ENCODE measurements at places on chromosomes 13 and 19.

DNA sequence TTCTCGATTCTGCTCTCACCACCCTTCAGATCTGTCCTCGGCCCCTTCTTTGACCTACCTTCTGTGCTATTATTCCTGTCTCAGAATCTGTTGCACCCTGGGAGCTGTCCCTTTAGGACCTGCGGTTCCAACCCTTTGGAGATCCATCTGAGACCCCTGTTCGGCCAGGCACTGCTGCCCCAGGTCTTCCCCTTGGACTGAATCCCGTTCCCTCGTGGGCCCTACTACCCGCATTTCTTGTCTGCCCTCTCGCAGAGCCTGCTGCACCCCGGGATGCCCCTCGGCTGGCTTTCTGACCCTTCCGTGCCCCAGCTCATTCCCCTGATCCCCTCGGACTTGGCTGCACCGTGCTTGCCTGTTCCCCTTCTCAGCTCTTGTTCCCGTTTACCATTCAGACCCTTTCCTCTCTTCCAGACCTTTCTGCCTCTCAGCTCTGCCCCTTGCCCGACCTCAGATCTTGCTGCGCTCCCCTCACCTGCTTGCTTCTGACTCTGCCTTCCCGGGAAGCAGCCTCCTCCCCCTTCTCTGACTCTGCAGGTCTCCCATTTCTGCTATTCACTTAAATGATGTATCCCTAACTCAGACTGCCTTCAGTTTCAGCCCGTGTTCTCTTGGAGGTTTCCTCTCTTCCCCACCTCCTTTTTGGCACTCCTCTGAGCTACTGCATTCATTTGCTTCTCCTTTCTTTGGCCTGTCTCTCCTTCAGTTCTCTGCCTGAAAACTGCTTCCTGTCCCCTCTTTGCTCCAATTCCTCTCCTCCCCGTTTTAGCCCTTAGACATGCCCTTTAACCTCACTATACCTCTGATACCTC lies 1.1 kb downstream of the ARHGAP35 start:
- DNase-seq = no peak

DNA sequence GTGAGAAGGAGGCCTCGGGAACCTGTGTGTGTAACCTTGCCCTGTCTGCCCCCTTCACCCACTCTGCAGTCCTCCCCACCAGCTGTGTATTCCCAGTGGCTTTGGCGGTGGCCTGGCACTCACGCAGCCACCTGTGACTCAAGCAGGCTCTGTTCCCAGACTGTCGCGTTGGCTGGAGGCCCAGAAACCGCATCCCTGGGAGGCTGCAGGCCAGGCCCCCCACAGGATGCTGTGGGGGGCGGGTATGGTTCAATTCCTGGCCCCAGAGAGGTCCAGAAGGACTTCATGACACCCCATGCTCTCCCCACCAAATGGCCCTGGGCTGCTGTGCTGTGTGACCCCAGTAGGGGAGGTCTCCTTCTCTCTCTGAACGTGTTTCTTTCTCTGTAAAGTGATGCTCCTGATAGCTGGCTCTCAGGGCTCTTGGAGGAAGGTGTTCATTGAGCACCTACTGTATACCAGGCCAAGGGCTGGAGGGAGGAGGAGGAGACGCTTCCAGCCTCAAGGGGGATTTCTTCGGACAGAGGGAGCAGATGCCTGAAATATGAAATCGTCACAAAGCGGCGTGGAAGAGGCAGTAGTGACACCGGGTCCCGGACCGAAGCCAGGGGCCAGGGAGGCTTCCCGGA lies 1.9 kb upstream of the LINGO3 start:
- no peak for DNase-seq

- DNase-seq = no peak
Observed at GRCh38 chr19:29858621-29859020, 46.8 kb downstream of the CCNE1 start.

GRCh38 chr13:26168237-26168814 lies 53.8 kb downstream of the RNF6 start:
- DNase-seq = no peak

GRCh38 chr19:52296400-52296772 lies 583 bp upstream of the ZNF480 start:
- DNase-seq = no peak

GRCh38 chr13:78215458-78216108 lies 297.0 kb upstream of the EDNRB start:
- DNase-seq = no peak

- DNase-seq = no peak
Observed at GRCh38 chr13:23922005-23922932, 25.0 kb upstream of the C1QTNF9B start.

- DNase-seq = no peak
Observed at GRCh38 chr19:33252971-33253370, 27.3 kb upstream of the SLC7A10 start.

DNA sequence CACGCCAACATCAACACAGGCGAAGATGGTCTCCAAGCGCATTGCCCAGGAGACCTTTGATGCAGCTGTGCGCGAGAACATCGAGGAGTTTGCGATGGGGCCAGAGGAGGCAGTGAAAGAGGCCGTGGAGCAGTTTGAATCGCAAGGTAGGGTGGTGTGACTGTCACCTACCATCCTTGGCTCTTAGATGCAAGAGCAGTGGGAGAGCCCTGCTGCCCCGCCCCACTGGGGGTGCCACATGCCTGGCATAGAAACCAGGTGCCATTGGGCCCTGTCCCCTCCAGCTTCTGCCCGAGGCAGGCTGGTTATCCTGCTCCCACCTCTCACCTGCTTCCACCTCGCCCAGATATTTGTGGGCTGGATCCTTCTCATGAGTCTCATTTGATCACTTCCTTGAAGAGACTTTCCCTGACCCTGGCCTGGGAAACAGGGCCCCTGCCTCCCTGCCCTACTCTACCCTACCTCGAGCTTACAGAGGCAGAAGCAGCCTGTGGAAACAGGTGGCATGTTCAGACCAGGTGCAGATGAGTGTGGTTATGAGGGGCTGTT lies 9.4 kb downstream of the ARMC6 start:
- DNase-seq = no peak

- no peak for DNase-seq
Observed at GRCh38 chr13:25821776-25822175, 230.0 kb downstream of the SHISA2 start.

- peak; percentile 34 for DNase-seq
Observed at GRCh38 chr13:19179916-19180315, 1.7 kb downstream of the TUBA3C start.

DNA sequence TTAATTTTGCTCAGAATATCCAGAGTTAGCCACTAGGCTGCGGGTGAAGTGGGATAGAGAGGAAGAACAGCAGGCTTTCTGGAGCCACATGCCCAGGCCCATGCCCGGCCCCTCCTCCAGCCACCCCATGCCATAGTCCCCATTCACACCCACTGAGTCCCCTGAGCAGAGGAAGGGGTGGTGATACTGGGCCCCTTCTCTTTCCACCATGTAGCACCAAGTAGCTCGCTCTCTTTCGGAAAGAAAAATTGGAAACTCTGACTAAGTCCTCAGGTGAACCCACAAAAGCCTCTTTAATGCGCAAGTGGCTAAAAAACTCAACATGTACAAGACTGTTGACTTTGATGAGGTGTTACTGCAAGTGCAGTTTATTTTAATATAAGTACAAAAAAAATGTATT lies 76.7 kb upstream of the GPR183 start:
- no peak for DNase-seq

DNA sequence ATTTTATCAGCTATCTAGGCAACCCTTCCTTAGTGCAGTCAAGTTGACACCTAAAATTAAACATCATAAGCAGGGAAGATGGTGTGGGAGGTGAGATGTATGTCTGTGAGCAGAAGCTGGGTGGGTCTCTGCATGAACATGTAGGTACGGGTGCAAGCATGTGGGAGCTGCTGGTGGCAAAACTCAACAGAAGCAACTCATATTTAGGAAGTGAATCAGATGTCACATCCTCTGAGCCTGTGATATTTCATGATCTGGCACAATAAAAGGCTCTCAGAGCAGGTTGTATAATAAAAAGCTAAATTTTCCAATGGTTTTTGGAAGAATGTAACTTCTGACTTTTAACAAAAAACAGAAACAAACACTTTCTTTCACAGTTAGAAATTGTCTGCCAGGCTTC lies 44.4 kb downstream of the C1QTNF9 start:
- peak; percentile 24 for DNase-seq

DNA sequence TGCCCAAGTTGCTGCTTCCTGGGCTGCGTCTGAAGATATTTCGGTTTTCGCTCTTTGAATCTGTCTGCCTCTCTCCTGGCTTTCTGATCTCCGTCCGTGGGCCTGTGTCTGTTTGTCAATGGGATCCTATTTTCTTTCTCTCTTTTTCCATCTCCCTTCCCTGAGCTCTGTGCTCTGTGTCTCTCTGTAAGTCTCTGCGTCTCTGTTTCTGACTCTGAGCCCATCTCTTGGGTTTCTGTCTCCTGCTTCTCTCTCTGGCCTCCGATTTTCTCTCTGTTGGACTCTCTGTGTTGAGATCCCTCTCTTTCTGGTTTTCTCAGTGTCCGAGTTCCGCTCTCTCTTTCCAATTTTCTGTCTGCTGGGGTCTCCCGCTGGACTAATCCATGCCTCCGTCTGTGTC lies 1.7 kb downstream of the PRKCG start:
- DNase-seq = no peak

- DNase-seq = no peak
Observed at GRCh38 chr19:3862826-3863500, 5.9 kb downstream of the ZFR2 start.

GRCh38 chr19:38831142-38831605 lies 420 bp downstream of the ECH1 start:
- no peak for DNase-seq

GRCh38 chr19:33604651-33605050 lies 17.1 kb upstream of the CHST8 start:
- no peak for DNase-seq

DNA sequence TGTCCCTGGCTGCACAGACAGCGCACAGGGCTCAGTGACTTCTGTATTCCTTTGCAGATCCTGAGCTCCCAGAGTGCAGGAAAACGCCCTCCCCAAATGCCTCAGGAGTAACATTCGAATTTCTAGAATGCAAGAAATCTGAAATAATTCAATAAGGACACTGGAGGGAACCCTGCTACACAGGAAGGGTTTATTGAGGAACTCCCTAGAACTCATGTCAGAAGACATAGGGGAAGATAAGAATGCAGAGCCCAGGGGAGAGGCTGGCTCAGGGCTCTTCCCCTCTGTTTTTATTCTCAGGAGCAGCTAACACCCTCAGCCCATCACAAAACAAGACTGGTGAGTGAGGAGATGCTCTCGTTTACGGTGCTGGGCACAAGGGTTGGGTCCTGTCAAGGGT lies 6.8 kb downstream of the LILRA1 start:
- DNase-seq = no peak

DNA sequence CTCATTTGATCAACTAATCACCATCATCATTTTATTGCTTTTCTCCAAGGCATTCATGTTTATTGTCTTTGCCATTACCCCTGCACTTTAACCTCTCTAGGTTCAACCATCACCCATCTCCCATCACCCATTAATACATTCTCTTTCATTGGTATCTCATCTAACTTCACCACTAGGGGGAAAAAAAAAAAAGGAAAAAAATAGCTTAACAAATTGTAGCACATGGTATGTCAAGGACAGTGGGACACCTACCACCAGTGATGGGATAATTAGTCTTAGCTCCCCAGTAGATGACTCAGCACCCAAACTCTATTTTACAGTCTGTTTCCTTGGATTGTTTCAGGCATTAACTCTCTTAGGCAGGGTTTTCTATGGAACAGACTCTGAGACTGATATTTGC lies 1770.2 kb upstream of the MIR17HG start:
- DNase-seq = no peak

- no peak for DNase-seq
Observed at GRCh38 chr13:32115066-32115465, 83.5 kb downstream of the FRY start.

- no peak for DNase-seq
Observed at GRCh38 chr13:99310382-99311031, 3.3 kb upstream of the GPR183 start.

DNA sequence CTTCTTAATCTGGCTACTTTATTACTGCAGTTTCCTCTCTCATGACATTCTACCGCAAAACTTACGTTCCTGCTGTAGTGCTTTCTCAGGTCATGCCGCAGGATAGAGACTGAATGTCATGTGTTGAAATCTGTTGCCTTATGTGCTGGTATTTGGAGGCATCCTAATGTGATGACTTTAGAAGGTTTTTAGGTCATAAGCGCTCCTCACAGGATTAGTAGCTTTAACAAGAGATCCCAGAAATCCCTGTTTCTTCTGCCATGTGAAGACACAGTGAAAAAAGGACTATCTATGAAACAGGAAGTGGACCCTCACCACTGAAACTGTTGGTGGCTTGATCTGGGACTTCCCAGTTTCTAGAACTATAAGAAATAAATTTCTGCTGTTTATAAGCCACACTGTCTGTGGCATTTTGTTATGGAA lies 209.3 kb downstream of the LACC1 start:
- DNase-seq = no peak

DNA sequence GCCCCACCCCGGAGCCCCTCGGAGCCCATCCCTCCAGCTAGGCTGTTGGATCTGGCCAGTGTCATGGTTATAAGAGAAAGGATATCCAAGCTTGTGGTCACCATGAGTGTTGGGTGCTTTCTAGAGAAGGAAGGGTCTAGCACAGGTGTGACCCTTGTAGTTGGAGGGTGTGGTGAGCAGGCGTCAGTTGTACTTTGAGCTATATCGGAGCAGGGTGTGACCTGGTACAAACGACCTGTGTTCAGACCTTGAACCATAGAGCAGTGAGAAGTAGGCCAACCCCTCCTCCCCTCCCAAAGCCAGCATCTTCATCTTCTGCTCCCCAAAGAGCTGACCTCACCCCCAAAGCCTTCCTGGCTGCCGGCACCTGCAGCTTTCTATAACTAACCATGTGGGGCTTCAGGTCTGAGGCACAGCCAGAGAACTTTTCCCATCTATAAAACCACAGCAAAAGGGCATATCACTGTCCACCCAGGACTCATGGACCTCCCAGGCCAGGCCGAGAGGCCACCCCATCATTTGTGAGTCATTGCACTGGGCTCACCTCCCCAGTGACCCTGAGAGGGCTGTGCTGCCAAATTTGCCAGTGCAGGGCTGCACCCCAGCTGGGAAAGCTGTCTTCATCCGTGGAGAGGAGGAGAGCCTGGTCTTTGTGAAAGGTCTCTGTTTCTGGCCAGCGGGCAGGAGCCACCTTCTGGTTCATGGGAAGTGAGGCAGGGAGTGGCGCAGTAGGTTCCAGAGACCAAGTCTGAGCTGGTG lies 14.2 kb downstream of the RAB8A start:
- DNase-seq = no peak

DNA sequence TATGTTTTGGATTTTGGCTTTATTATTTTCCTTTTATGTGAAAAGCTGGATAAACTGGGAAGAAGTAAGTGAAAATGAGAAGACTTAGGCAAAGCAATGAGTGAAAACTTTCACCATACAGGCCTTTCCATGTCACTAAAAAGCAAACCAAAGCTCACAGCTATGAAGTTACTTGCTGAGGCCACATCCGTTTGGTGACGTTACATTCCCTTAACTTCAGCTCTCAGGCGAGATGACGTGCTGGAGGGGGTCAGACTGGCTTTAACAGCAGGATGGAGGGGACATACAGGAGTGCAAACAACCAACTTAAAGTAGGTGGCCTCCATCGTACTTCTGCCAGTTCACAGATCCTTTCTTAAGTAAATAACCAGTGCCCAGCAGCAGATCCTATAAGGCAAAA lies 522.3 kb downstream of the MYO16 start:
- no peak for DNase-seq

- DNase-seq = no peak
Observed at GRCh38 chr19:47109541-47110375, 3.8 kb downstream of the ZC3H4 start.

Data from esophagus muscularis mucosa (tissue), 4 donors.